Breast epithelium (tissue), 4 donors: ENCODE measurements at places on chromosomes 1 and 21.

DNA sequence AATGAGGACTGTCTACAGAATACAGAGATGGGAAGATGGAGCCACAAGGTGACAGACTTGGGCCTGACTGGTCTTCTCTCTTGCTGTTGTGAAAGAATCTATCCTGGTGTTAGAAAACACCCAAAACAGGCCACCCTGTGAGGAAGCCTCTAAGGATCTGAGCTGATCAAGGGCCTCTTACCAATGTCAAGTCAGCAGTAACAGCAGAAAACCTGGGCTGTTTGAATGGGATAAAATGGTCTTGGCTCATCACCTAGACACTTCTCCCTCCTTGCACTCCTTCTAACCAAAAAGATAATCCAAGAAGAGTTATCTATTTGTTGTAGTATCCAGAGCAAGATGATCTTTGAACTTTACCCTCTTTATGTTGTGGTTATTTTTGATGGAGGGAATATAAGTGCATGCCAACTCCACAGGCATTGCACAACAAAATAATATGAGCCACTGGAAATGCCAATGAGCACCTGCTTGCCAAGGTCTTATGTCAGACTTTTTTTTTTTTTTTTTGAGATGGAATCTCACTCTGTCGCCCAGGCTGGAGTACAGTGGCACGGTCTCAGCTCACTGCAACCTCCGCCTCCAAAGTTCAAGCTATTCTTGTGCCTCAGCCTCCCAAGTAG is 32.8 kb upstream of the ZNF281 start:
- H3K27ac ChIP-seq, result no peak overlapping the region
- no peaks in the 10 kb centered on the region for H3K36me3 ChIP-seq

DNA sequence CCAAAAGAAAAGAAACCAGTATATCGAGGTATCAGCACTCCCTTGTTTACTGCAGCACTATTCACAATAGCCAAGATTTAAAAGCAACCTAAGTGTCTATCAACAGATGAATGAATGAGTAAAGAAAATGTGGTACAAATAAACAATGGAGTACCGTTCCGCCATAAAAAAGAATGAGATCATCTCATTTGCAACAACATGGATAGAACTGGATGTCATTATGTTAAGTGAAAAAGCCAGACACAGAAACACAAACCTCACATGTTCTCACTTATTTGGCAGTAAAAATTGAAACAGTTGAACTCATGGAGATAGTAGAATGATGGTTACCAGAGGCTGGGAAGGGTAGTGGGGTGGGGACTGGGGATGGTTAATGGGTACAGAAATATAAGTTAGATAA is 4.3 kb upstream of the GNG5 start:
- no peak overlapping the region for H3K4me3 ChIP-seq
- H3K4me1 ChIP-seq, result no peaks in the 10 kb centered on the region
- H3K27ac ChIP-seq, result no peak overlapping the region
- no peaks in the 10 kb centered on the region for H3K36me3 ChIP-seq

- H3K4me3 ChIP-seq, result no peak overlapping the region
- H3K4me1 ChIP-seq, result no peaks in the 10 kb centered on the region
- DNase-seq, result no peak
- H3K27me3 ChIP-seq, result no peaks in the 10 kb centered on the region
These were observed 127.6 kb upstream of the LMO4 start for GRCh38 chr1:87200875-87201638.

DNA sequence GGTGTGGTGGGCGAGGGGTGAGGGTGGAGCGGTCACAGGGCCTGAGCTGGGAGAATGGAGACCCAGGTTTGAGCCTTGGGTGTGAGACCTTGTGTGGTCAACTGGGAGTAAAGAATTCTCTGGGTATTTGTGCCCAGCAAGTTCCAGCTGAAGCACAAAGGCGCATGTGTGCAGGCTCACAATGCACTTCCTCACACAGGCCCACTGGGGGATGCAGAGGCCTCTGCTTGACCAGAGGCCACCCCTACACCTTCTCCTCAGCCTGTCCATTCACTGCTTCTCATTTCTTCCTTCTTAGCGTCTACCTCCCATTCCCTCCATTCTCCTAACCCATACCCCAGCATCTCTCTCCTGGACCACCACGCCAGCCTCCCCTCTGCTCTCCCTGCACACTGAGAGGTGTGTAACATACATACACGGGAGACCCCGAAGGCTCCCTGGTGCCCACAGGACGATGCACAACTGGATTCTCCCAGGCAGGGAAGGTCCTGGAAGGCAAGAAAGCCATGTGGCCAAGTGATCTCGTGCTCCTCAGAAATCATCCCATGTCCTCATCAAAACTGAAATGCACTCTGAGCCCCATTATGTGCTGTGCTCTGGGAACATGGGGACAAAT is 12.3 kb upstream of the TTC39A start:
- DNase-seq, result no peak
- no peaks in the 10 kb centered on the region for H3K27me3 ChIP-seq
- H3K4me1 ChIP-seq, result no peaks in the 10 kb centered on the region
- no peak overlapping the region for H3K4me3 ChIP-seq

DNA sequence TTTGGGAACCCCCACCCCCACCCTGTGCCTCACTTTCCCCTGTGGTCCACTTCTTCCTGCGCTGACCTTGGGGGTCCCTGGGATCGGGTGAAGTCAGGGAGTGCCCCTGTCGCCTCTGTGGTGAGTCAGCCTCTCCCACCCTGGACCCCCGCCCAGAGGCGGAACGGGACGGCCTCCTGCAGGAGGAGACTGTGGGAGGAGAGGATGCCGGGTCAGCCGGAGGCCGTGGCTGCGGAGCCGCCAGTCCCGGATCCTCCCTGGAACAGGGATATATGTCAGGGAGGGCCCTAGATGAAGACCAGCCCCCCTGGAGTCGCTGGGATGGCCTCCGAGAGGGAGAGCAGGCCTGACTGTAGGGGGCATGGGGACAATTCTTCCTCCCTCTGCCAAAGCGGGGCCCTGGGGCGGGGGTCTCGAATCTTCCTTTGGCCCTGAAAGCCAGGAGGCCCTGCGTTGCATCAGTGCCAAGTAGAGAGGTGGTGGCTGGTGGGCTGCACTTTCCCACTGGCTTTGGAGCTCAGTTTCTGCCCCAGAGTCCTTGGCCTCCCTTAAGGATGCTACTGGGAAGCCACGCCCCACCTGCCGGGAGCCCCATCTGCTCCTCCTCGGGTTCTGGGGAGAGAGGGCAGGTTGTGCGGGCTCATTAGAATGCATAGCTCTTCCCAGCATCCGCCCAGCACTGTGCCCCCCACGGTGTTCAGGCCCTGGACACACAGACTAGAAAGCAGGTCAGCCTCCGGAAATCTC is 930 bp downstream of the ARHGEF10L start:
- peak overlapping the region; percentile 98 for H3K27ac ChIP-seq
- peak overlapping the region; percentile 96 for H3K4me3 ChIP-seq
- no peak for DNase-seq
- no peaks in the 10 kb centered on the region for H3K36me3 ChIP-seq
- peaks cover 4% of the 10 kb centered on the region for H3K4me1 ChIP-seq
